Stimulated activated CD4-positive, alpha-beta T cell treated with anti-CD3 and anti-CD28 coated beads, Interleukin-1b, Interleukin-23, amount 100 ng/mL, for 1 hour (primary cell): ENCODE measurements at places on chromosomes 3 and 15.

DNA sequence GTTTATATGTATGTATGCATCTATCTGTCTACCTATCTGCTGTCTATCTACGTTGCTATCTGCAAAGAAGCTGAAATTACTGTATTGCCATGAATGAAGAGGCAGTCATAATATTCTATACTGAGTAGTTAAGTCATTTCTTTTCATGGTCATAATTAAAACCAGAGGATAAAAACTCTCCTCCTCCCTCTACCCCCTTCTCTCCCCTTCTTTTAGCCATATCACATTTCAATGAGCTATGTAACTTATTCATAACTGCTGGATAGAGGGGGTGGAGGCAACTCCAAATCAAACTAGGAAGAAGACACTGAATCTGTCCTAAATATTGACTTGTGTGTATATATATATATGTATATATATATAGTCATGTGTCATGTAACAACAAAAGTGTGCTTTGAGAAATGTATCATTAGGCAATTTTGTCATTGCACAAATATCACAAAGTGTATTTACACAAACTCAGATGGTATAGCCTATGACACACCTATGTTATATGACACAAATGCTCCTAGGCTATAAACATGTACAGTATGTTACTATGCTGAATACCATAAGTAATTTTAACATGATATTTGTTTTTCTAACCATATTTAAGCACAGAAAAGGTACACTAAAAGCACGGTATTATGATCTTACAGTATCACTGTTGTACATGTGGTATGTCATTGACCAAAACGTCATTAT is 229.7 kb upstream of the KCNMB2 start:
- DNase-seq: no peak

DNA sequence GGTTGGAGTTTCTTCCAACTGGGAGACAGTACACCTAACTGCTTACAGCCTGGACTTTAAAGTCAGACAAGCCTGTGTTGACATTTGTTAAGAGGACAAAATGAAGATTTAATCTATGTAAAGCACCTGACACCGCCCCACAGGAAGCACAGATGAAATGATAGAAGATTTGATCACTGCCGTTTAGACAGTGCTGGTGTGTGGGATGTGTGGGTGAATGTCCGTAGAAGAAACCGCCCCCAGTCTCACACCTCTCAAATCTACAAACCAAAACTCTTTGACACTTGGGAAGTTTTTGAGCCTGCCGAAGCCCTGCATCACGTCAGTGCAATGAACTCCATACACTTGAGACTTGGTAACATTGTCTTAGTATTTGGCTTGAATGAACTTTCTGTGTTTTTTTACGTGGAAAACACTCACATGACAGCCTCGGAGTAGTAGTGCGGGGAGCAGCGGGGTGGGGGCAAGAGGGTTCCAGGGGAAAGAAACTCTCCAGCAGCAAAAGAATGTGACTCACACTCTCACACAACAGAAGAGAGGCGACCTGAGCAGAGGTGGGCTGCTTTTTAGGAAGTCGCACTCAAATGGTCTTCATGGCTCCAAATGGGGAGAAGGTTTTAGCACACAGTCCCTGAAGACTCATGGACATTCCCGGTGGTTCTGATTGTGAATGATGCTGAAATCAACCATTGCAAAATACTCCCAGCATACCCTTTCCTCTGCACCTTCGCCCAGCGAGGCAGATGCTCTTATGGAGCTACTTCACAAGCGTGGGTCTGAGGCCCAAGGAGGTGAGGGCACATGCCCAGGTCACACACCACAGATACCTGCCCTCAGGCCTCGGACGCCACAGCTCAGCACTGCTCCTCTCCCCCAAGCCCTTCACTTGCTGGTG is 79.2 kb downstream of the SRGAP3 start:
- no peak for DNase-seq

DNA sequence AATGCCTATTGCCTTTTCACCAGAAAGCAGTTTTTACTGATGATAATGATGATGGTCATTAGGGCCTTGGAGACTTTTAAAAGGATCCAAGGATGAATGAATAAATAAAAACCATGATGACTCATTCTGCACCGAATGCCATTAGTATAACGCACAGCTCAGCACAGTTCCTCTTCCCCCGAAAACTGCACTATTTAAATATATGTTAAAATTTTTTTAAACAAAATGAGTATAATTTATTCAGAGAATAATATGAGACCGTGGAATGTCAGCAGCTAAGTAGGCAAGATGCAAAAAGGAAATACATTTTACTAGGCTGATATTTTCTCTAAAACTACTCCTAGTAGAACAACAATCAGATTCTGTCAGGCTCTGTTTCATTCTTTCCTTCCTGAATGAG is 83.4 kb upstream of the NANOGP8 start:
- DNase-seq: no peak

DNA sequence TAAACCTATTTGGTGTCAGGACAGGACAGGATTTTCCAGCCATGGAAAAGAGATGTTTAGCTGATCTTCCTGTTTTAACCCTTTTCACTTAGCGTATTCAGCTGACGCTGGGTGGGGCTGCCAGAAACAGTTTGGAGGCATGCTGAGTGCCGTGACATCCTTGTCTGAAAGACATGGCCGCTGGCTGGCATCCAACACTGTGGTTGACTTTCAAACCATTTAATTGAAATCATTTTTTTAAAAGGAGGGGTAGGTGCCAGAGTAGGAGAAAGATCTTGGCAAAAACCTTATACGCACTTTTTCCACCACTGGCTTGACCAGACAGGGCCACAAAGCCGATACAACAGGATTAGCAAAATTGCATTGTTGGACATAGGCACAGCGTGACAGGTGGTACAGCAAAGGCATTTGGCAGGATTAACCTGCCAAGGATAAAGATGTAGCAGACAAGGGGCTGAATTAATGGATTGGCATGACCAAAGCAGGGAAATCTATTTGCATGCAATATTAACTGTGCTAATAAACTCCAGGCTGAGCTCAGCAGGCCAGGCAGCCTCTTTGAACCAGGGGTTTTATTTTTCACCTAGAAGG is 131.8 kb upstream of the TOPAZ1 start:
- no peak for DNase-seq

- DNase-seq: no peak
Observed at GRCh38 chr3:64773137-64773536, 85.3 kb upstream of the ADAMTS9 start.

GRCh38 chr3:170337420-170337819 is 20.1 kb upstream of the SKIL start:
- DNase-seq: no peak

- no peak for DNase-seq
Observed at GRCh38 chr3:123732447-123732846, 147.6 kb upstream of the HACD2 start.

DNA sequence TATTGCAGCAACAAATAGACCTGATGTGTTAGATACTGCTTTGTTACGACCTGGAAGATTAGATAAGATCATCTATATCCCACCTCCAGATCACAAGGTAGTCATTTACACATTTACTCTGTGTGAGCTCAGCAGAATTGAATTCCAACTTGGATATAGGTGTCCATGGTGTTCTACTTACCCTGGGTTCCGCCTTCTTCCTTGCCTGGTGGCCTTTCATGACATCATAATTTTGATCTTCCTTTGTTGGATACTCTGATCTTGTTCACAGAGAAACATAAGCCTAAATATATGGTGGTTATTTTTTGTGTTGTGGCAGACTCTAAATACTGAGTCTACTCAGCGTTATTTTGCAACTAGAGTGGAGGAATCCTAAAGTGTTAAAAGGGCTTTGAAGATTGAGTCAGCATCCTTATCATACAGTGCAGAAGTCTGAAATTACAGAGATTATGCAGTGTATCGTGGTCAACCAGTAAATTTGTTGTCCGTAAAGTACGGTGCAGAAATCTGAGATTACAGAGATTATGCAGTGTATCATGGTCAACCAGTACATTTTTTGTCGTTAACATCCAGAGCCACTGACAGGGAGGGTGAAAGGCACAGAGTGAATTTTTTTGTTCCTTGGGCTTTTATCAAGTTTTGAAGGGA is 39.1 kb upstream of the GATM start:
- DNase-seq: no peak
